Foreskin fibroblast (primary cell): ENCODE measurements at places on chromosomes 2 and 18.

DNA sequence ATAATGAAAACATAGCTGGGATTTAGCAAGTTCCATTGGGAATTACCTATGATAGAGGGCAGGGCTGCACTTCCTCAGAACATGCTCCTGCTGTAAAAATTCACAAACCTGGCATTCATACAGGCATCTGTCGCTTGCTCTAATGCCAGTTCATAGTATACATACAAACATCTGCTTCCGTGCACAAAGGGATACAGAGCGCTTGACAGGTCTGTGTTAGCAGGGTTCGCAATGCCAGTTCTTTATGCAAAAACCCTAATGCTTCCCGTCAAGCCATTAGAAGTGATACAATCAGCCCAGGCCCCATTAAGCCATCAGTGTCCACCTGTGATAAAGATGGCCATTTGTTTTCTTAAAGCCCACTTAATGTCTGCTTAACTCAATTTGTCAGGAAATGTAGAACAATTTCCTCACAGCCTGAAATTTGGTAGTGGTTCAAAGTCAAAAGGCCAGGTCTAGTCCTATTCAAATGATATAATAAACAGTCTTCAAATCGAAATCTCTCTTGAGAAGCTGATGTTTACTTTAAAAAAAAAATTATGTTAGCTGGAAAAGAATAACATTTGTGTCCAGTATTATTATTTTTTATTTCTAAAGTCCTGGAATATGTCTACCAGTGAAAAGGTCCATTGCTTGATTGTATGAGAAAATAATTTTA, 556.3 kb downstream of the ARHGAP15 start:
- DNase-seq = no peak

- no peak for DNase-seq
These were observed 36.6 kb upstream of the ASB1 start for GRCh38 chr2:238389988-238390589.

DNA sequence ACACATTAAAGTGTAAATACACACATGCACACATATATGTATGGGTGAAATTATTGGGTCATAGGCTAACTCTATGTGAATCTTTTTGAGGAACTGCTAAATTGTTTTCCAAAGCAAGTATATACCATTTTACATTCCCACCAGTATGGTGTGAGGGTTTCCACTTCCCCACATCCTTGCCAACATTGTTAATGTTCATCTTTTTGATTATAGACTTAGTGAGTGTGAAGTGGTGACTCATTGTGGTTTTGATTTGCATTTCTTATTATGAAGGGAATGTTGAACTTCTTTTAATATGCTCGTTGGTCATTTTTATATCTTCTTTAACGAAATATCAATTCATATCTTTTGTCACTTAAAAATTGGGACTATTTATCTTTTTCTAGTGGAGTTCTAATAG, 181.8 kb upstream of the GCFC2 start:
- no peak for DNase-seq

DNA sequence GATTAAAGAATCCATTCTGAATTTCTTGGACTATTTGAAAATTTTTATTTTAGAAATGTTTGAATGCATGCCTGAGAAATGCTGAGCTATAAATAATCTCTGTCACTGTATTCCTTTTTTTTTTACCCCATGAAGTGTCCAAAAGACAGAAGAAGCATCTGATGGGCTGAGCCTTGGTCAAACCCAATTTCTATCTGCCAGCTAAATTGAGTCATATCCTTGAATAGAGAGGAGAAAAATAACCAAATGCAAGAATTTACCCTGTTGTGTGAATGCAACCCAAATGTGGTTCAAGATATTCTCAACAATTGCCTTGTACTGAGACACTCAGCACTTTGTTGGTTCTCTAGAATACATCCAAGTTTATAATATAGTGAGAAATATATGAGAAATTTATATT, 223.5 kb downstream of the UBE2E3 start:
- peak; percentile 43 for DNase-seq

GRCh38 chr2:60429681-60430080, 123.8 kb downstream of the BCL11A start:
- DNase-seq = no peak

DNA sequence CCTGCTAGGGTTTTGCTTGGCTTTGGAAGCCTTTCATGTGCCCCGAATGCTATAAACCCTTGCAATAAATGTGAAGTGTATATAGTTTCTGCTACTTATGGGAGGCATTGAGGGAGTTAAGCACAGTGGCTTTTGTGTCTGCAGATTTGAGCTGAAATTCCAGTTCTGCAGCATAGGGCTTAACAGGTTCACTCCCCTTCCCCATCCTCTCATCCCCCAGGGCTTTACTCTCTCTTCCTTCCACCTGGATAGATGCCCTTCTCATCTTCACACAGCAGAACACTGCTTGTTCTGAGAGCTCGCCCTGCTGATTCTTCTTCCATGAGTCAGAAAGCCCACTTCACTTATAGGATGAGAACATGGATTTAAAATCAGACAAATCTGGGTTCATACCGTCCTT, 37.2 kb downstream of the SOX11 start:
- DNase-seq = no peak

DNA sequence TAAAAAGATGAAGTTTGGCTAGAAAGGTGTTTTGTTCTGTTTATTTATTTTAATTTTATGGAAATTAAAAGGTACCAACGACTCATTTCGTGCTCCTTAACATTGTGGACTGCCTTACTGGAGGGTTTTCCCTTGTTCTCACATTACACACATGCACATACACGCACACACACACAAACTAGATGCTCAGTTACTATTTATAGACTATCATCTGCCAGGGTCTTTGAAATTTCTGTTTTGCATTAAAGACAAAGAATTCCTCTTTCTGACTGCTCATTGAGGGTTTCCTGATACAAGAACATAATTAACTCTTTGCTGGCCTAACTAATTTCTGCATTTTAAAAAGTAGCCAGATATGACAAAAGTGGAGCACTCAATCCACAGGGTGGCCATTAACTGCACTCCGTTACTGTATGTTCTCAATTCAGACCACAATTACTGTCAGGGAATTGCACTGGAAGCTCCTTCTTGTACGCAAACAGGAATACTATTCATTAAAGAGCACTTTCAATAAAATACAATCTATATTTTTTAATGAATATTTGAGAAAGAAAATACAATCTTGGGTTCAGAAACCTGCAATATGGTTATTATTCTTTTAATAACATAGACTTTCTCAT, 366.9 kb upstream of the GALNT5 start:
- no peak for DNase-seq

DNA sequence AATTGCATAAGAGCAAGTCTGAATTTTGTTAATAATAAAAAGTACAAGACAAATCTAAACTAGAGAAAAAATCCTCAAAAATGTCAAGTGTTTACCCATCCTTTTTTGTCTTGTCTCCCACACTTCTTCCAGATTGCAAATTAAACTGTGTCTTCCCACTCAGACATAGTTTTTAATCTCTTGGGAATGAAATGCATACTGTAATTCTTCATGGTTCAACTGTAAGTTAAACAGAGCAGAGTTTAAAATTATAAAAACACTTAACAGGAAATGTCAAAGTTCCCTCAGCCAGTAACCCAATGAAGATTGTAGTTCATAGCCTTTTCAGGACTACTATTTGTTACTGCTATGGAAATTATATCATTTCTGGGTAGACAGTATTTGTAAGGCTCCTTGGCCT, 171.8 kb downstream of the UBE2E3 start:
- no peak for DNase-seq

GRCh38 chr18:79584491-79585394, 94.9 kb upstream of the CTDP1 start:
- no peak for DNase-seq

- DNase-seq = no peak
These were observed 26.1 kb upstream of the ST3GAL5 start for GRCh38 chr2:85914922-85915321.

- DNase-seq = no peak
These were observed 192.2 kb downstream of the ZFP36L2 start for GRCh38 chr2:43034242-43034619.
